ENCODE measurements at places on chromosomes 1 and 21.
A peak's percentile ranks its signal among the peaks of the same experiment; 100 is the strongest.

GRCh38 chr21:46141767-46142581 lies 13.4 kb downstream of the FTCD start:
- no peak for DNase-seq

- no peak for DNase-seq
Observed at GRCh38 chr1:5296557-5297179, 642.3 kb downstream of the AJAP1 start.

DNA sequence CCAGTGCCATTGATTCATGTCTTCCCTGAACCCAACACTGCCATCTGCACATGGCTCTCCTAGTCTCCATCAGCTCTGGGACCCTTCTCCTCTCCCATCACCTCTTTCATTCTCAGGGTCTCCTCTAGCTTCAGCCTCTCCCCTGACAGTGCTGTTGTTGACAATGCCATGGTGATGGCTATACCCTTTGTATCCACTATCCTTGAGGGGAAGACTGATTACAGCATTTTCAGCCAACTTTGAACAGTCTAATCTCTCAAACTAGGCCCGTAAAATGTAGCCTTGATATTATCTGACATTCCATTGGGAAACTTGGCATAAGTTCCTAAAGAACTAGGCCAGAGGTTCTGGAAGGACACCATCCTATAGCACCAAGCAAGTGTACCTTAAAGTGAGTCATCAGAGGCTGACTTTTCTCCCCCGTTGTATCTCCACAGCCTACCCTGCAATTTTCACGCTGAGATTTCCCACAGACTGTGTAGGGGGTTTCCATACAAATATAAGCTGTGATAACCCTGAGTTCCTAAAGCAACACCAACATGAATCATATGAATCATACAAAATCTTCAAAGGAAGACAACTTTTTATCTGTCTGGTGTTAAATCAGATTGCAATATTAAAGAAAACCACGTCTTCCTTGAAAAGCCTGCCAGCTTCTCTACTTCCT lies 5.8 kb downstream of the HAO2 start:
- no peak for DNase-seq

GRCh38 chr1:58768971-58769808 lies 14.7 kb downstream of the JUN start:
- DNase-seq = peak; percentile 95

DNA sequence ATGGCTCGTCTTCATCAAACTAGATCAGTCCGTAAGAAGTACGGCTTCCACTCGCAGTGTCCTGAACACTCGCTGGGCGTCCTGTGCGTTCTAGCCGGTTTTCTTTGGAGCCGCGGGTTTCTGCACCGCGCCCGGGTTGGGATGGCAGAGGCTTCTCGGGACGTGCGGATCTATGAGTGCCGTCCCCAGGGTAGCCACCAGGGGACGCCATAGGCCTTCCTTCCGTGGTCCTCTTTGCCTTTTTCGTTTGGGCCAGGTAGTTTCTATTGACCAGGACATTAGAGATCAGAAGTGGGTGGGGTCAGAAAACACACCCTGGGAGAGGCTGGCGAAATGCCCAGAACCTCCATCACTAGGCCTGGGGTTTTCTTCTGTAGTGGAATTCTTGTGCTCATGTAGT lies 273.8 kb downstream of the FAM72C start:
- no peak for DNase-seq

Data from aorta (tissue), 5 donors.